ENCODE measurements at places on chromosomes 1 and 21.
A peak's percentile ranks its signal among the peaks of the same experiment; 100 is the strongest.

DNA sequence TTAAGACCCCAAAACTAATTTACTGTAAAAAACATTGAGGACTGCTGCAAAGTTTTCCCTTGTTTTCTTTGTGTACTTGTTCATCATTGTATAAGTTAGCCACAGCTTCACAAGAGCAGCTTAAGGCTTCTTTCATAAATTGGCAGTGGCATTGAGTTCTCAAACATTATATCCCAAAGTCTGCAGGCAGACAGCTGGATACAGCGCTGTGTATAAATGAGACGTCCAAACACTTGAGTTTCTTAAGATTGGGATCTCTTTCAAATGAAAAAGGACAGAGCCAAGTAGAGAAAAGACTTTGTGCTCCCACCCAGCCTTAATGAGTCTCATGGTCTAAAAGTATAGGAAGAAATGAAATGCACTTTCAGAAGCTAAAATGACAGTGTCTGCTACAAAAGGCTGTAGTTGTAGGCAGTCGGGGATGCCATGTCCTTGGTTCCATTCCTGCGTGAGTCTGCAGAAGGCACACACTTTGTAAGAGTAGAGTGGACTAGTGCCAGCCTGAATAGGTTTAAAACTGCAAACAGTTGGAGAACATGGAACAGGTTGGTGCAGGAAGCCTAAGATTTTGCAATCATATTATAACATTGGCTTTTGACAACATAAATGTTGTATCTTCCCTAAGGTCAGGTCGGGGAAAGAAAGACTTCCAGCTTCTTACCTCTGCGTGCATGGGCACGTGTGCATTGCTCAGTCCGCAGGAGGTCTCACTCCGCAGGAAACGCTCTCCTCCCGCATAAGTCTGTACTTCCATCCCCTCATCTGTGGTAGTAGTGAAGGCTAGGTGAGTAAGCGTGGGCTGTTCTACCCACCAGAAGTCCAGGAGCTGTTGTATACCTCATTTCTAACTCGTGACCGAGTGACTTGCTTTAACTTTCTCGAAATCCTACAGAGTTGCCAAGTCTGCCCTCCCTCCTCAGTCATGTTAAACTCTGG, 94.4 kb downstream of the CD247 start:
- no peak for DNase-seq

DNA sequence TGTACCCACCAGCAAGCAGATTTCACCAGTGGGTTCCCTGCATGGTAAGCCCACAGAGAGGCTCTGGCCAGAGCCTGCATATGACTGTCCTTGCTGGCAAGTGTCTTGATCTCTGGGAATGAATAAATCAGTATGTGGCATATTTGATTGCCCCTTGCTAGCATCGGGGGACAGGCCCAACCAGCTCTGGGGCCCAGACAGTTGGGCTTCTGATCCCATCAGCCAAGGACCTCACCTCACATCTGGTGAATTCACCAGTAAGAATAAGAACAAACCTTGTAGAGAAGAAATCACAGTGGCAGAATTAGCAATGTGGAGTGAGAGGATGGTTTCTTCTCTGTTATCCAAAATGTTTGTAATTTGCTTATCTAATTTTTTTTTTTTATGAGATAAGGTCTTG, 15.9 kb downstream of the SLC1A7 start:
- no peak for DNase-seq

GRCh38 chr1:1299686-1300351, 7.9 kb downstream of the ACAP3 start:
- peak; percentile 35 for DNase-seq

GRCh38 chr1:5750186-5751162, 241.8 kb downstream of the NPHP4 start:
- DNase-seq = no peak

DNA sequence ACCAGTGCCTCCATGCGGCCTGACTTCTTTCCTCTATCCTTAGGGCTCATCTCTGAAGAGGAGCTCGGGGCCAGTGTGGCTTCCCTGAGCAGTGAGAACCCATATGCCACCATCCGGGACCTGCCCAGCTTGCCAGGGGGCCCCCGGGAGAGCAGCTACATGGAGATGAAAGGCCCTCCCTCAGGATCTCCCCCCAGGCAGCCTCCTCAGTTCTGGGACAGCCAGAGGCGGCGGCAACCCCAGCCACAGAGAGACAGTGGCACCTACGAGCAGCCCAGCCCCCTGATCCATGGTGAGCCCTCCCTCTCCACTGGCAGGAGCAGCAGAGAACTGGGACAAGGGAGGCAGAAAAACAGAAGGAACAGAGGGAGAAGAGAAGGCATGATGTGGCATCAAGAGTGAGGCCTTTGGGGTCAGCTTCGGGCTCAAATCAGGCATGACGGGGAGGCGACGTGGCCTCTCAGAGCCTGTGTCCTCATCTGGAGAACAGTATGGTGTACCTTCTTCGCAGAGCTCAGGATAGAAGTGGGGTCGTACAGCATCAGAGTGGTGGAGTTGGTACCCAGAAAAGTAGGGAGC, 6.5 kb upstream of the LRRC71 start:
- no peak for DNase-seq

- DNase-seq = no peak
These were observed 77.9 kb downstream of the GALNT2 start for GRCh38 chr1:230144758-230145504.

DNA sequence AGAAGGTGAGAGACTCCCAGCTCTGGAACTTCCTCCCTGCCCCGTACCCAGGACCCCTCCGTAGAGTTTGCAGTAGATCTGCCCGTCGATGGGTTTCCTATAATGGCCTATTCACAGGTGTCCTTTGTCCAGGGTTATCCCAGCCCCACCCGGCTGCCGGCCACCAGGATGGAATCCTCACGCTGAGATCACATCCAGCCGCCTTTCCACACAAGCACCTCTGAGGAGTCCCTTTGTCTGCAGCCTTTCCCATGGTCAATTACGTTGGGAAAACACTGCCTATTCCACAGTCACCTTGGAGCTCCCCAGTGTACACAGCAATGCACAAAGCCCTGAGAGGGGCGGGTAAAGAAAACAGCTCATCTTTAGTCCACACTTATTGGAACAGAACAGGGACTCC, 190.0 kb upstream of the EDN2 start:
- DNase-seq = no peak

- no peak for DNase-seq
These were observed 658 bp downstream of the UBXN11 start for GRCh38 chr1:26305667-26306289.

GRCh38 chr1:10106241-10106640, 73.5 kb downstream of the UBE4B start:
- DNase-seq = no peak

- no peak for DNase-seq
These were observed 24.1 kb upstream of the A3GALT2 start for GRCh38 chr1:33344896-33345560.

Measured in CD4-positive, alpha-beta T cell treated with Interleukin-10 for 1 hour (primary cell).